ENCODE measurements at places on chromosomes 3 and 15.

DNA sequence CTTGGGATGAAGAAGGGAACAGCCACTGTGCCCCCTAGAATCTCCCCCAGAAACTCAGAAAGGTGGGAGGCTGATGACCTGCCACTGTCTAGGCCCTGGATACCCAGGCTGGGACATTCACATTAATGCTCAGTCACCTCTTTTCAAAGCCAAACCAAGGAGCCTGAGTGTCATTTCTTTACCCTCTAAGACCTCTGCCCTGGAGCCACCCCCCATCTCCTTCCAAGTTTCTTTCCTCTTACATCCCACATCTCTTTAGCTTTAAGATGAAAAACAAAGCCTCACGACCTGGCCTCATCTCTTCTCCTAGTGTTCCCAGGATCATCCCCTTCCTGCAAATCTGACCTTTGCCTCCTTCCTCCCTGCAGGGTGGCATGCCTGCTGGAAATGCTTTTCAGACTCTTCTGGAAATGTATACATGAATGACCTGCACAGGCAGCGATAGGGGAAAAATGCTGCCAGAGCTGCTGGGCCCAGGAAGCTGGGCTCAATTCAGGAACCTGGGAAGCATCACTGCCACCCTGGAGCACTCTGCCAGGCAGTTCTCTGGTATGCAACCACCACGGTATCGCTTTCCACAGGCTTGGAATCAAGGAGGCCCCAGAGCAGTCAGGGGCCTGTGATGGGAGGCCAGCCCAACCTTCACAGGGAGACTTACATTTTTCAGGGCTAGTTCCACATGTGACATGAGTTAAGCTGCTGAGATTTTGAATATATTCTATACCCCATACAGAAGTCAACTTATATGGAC, 67.6 kb downstream of the DAPK2 start:
- no peak for DNase-seq

- DNase-seq, result no peak
Measured at GRCh38 chr15:77081971-77082370, 11.1 kb upstream of the TSPAN3 start.

DNA sequence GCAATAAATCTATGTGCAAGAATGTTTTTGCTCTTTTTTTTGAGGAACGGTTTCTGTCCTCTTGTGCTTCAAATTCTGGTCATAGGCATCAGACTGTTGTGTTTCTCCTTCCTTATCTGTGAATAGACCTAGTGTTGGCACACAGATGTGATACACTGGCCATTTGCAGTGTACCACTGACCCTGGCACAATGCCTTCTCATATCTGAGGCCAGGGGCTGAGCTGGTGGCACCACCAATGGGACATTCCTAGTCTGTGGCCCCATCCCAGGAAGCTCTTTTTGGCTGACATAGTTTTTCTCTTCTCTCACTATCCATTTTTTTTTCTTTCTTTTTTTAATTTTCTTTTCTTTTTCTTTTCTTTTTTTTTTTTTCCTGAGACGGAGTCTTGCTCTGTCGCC, 40.4 kb downstream of the SH3GL3 start:
- no peak for DNase-seq

DNA sequence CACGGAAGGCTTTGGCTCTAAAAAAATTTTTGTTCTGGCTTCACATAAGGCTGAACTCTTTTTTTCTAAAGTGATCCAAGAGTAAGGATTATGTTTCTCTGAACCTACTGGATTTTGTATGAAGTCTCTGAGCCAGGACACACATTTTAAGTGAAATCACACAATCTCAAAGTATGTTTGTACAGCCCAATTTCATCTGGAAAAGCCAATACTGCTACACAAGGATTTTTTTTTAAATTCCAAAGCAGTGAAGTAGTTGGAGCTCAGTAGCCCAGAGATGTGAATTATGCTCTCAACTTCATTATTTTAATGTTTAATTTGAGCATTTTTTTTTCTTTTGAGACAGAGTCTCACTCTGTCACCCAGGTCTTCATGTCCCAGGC, 243.9 kb downstream of the FAM43A start:
- DNase-seq, result no peak

DNA sequence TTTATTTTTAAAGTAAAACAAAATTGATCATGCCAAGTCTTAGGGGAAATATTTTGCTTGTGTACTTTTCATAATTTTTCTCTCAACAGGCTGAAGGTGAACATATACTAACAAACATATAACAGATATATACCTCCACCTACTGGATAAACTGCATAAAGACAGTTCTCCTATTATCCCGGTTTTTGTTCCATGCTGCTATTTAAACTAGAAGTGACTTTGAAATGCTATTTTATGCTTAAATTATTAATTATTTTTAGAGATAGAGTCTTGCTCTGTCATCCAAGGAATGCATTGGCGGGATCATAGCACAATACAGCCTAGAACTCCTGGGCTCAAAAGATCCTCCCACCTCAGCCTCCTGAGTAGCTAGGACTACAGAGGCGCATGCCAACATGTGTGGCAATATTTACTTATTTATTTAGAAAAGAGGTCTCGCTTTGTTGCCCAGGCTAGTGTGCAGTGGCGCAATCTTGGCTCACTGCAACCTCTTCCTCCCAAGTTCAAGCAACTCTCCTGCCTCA, 49.8 kb downstream of the ST3GAL6 start:
- DNase-seq, result no peak

DNA sequence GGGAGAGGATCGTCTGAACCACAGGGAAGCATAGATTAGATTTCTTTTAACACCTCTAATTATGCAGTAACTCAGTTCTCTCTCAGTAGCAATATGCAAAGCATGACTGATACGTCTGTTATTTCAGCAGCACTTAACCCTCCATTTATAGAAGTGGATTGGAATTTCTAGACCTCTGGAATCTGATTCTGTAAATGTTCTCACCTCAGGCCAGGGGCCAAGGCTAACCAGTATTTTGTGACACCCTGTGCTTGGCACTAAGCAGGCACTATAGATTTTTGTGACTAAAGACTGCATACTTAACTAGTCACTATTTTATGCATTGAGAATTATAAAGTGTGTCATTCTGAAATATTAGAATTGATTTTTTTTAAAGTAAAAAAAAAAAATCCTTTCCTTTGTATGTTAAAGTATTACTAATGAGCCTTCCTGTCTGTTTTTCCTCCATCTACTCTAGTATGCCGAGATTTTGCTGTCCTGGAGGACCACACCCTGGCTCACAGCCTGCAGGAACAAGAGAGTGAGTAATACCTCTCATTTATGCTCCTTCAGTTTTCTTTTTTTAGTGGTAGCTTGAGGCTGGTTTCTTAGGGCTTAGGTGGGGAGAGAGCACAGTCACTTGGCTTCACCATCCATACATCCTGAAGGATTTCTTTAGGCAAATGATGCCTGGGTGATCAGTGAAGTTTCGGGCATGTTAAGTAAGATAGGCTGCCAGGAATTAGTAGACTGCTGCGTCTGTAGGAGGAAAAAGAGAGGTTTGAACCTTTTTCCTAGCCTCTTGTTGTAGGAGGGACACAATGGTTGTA, 26.5 kb upstream of the UTS2B start:
- DNase-seq, result no peak

All from stimulated activated CD8-positive, alpha-beta memory T cell treated with anti-CD3 and anti-CD28 coated beads, Interleukin-2, amount 100 ng/mL, for 48 hours (primary cell).